ENCODE measurements at places on chromosomes 11 and 22.

DNA sequence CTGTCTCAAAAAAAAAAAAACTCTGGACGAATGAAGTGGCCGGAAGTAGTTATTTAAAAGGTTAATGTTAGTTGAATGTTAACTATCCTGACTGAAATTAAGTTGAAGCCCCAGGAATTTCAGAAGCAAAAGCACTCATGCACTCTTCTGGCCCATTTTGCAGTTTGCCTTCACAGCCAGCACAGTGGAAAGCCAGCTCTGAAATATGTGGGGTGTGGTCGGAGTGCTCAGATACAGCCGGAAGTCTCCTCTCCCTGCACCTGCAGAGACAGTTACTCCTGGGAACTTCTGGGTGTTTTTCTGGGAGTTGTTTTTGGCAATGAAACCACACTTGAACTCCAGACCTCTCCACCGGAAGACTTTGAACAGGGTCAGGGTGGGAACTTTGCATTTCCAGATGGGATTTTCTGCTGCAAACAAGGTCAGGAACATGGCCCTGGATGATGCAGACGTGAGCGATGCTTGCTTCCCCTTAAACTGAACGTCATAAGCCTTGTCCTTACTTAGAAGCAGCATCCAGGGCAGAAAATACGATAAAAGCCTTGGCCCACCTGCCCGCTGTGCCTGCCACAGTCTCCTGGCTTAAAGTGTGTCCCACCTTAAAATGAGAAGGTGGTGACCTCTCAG, 21.5 kb upstream of the CABP2 start:
- no peak for DNase-seq

GRCh38 chr11:122320671-122321070, 204.7 kb upstream of the BLID start:
- DNase-seq = no peak

- no peak for DNase-seq
Measured at GRCh38 chr11:73228268-73229134, 10.4 kb downstream of the P2RY2 start.

DNA sequence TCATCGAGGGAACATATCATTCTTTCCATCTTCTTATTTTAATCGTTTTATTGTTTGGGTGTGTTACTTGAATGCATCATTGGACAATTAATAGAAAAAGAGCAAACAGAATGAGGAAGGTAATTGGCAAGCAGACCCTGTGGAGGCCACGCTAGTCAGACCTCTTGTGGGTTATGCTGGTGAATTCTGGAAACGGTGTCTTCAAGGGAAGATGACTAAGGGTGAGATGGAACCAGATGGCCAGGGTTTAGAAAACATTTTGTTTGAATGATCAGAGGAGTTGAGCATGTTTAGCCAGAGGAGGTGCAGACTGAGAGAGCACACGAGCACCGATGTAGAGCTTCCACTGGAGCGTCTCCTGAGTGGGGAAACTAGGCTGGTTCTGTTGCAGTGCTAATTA, 8.5 kb downstream of the ST14 start:
- DNase-seq = no peak

- DNase-seq = no peak
Measured at GRCh38 chr11:112652786-112653390, 308.3 kb upstream of the NCAM1 start.

DNA sequence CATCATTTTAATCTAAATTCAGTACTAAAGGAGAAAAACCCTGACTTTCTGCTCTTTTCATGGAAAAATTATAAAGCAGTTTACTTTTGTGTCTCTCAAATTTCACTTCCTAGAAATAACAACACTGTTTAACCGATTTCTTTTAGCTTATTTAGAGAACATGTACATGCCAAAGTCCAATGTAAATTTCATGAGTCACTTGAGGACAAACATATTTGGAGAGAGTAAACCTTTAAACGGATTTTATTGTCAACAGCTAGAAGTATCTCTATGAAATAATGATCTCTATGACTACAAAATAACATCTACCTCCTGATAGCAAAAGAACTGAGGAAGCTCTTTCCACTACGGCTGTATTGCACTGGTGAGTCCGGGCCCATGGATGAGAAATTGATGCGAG, 46.3 kb upstream of the SLC22A25 start:
- no peak for DNase-seq

GRCh38 chr22:42760806-42761565, 40.3 kb upstream of the A4GALT start:
- DNase-seq = no peak

DNA sequence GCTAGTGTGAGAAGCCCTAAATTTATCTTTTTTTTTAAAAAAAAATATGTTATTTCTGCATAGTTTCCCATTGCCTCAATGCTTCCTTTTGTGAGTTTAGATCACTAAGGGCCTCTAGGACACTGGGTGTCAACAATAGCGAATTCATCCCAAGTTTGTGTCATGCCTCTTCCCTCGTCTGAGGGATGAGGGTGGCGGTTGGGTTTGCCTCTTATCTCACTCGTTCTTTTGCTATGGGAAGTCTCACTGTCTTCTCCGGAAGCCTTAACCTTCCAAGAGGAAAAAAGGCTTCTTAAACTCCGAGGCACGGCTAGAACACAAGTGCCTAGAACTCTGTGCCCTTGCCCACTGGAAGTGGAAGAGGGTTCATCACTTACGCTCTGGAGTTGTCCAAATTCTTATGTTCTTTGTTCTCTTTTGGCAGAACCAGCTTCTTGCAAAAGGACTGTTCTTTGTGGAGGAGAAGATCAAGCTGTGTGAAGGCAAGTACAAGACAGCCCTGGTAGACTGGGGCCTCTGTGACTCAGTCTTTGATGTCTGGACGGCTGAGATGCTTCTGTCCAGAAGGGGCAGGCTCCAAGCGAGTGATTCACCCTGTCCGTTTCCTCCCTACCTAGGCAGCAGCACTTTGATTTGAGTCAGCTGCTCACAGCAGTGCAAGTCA, 78.5 kb downstream of the TRAF6 start:
- DNase-seq = no peak

- DNase-seq = no peak
Measured at GRCh38 chr11:12354750-12355545, 22.4 kb upstream of the PARVA start.

GRCh38 chr22:44538518-44539315, 40.7 kb upstream of the RTL6 start:
- no peak for DNase-seq

DNA sequence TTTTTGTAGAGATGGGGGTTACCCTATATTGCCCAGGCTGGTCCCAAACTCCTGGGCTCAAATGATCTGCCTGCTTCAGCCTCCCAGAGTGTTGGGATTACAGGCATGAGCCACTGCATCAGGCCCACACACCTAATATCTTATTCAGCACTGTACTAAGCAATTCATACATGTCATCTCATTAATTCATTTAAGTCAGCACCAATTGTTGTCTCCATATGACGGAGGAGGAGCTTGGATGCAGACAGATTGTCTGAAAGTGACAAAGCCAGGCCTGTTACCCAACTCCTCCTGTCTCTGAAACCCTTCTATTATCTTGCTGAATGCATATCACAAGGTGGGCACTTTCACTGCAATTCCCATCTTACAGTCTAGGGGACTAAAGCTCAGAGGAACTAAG, 57.5 kb upstream of the ALX4 start:
- no peak for DNase-seq

GRCh38 chr11:122198291-122198983, 82.4 kb upstream of the BLID start:
- DNase-seq = no peak

DNA sequence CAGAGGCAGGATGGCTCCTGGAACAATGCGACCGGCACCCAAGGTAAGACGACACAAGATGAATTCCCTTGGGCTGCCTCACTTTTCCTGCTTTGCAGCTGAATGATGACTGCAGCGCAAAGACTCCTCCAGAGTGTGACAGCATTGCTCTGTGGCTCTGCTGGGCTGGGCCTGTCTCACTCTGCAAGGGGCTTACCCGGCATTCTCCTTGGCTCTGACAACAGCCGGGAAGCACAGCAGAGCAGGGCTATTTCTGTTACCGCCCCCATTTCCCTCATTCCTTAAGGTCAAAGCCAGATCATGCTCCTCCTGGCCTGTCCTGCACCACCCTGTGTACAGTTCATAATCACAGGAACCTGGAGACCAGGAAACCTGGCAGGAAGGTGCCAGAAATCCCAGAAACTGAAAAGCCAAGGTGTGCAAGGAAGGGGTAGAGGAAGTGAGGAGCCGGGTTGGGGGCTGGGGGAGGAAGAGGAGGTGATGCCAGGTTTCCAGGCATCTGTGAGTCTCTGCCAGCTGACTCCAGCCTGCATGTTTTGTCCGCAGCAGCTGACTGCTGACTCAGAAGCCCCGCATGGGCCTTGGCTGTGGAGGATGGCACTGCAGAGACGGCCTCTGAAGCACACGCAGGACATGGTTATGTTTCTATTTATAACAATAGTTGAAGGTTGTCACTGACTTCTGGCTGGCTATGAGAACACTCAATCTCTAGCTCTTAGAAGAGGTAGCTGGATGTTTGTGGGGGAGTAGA, 113.6 kb downstream of the MICAL3 start:
- no peak for DNase-seq

GRCh38 chr22:43376765-43377547, 33.8 kb upstream of the SCUBE1 start:
- DNase-seq = no peak

GRCh38 chr11:117022526-117022925, 75.7 kb downstream of the SIK3 start:
- no peak for DNase-seq

- DNase-seq = no peak
Measured at GRCh38 chr11:32200136-32200847, 109.4 kb downstream of the RCN1 start.

DNA sequence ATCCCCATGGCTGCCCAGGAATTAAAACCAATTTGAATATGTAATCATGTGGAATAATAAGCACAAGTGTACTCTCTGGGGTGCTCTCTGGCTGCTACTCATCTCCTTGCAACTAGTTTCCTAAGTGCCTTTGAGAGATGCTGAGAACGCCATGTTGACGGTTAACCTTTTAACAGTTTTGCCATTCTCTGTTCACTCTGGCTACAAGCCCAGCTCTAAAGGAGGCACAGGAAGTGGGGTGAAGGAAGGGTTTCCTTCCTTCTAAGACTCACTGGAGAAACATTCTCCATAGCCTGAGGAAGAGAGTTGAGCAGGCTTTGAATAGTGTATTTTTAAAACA, 122.0 kb upstream of the ZC3H12C start:
- no peak for DNase-seq

GRCh38 chr11:102926517-102926916, 29.0 kb downstream of the MMP13 start:
- no peak for DNase-seq

DNA sequence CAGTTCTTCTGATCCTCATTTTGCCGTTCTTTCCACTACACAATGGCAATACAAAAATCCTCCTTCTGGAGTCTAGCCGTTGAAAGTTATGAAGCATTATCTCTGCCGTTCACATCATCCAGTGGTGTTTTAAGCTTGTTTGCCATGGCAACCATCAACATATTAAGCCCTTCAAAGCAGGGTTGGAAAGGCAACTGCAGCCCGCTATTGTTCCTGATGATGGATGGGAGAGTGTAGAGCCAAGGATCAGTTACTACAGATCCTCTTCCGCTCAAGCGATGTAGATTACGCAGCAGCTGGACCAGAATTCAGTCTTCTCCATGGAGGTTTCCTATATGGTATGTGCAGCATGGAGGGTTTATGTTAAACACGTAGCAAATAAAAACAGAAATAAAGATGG, 352.7 kb downstream of the NTM start:
- no peak for DNase-seq

GRCh38 chr11:57426929-57427726, at the start of gene SLC43A3:
TSS of gene SLC43A3 (minus strand) at chr11:57427121. CDS start at chr11:57426172, 949 bp downstream.
- DNase-seq = peak; percentile 65

- peak; percentile 30 for DNase-seq
Measured at GRCh38 chr11:61516675-61517572, 8.4 kb downstream of the LRRC10B start.
